ENCODE measurements at places on chromosomes 13 and 19. TPM values are rescaled to one million over a fixed set of nuclear protein-coding genes. Genes with fewer than 3 reads are reported as not detected.

Gene ELF1
- total RNA-seq: 6.7 TPM

Gene LMO7
- 100 TPM for total RNA-seq

Gene TMEM38A
- 1.8 TPM for total RNA-seq

Gene GAPDHS
- not detected for total RNA-seq

Gene POGLUT2
- 18.9 TPM for total RNA-seq

Gene FCAR
- total RNA-seq: 0.95 TPM

Gene ACER1
- not detected for total RNA-seq

Gene ELSPBP1
- total RNA-seq: not detected

Gene ZNF665
- total RNA-seq: not detected

GRCh38 chr19:29401712-29402421, 123.9 kb upstream of the VSTM2B start:
- DNase-seq: peak; percentile 18

DNA sequence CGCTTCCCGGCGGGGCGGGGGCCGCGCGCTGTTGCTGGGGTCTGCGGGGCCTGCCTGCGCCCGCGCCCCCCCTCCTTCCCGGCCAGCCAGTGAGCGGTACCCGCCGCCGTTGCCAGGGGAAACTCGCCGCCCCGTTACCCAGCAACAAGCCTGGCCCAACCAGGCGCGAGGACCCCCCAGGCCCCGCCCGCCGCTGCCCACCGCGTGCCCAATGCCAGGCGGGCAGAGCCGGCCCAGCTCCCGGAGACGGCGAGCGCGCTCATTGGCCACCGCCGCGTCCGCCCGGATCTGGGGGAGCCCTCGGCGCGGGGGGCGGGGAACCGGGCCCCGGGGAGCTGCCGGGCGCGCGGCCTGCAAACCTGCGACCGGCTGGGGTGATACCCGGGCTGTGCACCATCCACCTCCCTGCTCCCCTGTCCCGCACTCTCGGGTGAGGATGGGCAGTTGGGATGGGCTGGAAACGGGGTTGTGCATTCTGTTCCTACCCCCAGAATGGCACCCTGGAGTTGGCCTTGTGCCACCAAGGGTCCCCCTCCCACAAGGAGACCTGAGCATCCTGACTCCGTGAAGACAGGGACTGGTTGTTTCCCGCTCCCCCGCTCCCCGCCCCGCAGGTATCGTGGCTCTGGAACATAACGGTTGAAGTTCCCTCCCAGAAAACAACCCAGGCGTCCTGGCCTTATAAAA, 8.8 kb upstream of the BBC3 start:
- DNase-seq: no peak

- DNase-seq: no peak
Measured at GRCh38 chr13:108193806-108194205, 21.5 kb downstream of the LIG4 start.

- DNase-seq: no peak
Measured at GRCh38 chr13:95361686-95362085, 60.4 kb upstream of the ABCC4 start.

GRCh38 chr13:64709079-64709478, 2521.1 kb downstream of the PCDH9 start:
- no peak for DNase-seq

DNA sequence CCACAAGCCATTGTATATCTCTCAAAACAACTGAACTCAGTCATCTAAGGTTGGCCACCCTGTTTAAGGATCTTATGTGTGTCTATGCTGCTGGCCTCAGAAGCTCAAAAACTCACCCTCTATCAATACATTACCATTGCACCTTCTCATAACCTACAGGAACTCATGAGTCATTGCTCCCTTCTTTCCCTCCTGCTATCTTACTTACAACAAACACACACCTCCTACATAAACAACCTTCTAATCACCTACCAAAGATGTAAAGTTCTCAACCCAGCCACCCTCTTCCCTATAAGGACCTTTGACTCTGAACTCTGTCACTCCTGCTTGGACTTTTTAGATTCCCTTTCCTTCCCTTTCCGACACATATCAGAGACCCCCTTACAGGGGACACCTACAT, 13.3 kb upstream of the ZSCAN4 start:
- DNase-seq: no peak

DNA sequence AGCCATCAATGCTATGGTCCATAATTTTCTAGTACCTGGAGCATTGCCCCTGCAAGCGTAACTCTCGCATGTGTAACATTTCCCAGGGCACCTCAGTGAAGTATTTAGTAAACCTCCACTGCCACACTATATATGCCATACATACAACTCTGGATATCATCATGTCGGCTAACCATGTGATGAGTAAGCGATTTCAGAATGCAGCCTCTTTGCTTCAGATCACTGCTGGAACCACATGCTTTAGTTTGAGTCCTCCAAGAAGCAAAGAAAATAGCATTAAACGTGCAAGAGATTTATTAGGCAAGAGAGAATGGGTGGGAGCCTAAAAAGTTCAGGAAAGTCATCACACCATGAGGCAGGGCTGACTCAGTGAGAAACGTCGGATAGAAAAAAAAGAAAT, 635.6 kb upstream of the SLITRK5 start:
- DNase-seq: no peak

DNA sequence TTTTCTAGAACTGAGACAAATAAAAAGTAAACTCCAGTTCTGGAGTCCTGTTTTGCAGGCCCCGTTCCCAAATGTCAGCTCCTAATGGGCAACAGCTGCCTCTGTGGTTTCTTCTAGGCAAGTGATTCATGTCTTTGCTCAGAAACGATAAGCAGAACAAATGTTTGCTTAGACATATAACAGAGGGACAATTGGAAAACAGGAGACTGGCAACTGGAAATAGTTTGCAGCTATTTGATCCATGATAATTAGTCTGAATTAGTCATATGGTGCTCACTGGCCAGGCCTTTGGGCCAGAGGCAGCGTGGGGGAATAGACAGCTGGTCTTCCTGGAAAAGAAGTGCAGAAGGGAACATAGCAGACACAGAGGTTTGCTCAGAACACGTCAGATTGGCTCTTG, 29.2 kb upstream of the TSHZ3 start:
- peak; percentile 82 for DNase-seq

GRCh38 chr13:39530916-39531315, 72.1 kb downstream of the LHFPL6 start:
- DNase-seq: no peak

DNA sequence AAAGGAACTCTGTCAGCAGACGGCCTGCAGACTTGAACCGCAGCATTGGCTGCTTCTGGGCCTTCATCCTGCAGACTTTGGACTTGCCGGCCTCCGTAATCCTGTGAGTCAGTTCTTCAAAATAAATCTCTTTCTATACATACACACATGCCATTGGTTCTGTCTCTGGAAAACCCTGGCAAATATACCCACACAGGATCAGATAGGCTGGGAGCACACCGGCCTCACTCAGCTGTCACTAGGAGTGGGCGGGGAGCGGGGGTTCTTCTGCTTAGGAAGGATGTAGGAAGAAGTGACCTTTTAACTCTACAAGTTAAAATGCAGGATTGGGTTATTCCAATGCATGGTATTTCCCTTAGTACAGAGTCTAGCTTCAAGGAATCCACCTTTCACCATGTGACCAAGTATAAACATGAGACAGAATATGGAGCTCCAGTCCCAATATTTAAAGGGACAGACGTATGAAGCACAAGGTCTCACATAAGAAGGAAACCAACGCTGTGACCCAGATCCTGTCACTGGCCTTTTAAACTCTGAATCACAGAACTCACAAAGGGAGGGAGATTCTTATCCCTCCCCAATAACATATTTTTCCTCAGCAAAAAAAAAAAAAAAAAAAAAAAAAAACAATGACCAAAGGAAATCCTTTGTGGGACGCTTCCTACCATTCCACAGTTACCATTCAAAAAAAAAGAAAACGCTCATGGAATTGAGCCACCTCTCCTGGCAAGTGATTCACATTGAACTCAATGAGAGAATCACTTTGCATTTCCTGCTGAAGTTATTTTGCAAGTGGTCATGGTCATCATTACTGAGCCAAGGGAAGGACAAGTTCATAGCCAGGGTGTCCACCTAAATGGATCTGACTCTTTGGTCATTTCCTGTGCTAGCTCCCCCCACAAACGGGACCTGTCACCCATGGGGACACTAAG, 352.9 kb downstream of the FOXO1 start:
- no peak for DNase-seq

- DNase-seq: no peak
Measured at GRCh38 chr13:29551214-29551613, 44.3 kb downstream of the SLC7A1 start.

GRCh38 chr19:2477141-2477710, 1.3 kb downstream of the GADD45B start:
- DNase-seq: peak; percentile 31

DNA sequence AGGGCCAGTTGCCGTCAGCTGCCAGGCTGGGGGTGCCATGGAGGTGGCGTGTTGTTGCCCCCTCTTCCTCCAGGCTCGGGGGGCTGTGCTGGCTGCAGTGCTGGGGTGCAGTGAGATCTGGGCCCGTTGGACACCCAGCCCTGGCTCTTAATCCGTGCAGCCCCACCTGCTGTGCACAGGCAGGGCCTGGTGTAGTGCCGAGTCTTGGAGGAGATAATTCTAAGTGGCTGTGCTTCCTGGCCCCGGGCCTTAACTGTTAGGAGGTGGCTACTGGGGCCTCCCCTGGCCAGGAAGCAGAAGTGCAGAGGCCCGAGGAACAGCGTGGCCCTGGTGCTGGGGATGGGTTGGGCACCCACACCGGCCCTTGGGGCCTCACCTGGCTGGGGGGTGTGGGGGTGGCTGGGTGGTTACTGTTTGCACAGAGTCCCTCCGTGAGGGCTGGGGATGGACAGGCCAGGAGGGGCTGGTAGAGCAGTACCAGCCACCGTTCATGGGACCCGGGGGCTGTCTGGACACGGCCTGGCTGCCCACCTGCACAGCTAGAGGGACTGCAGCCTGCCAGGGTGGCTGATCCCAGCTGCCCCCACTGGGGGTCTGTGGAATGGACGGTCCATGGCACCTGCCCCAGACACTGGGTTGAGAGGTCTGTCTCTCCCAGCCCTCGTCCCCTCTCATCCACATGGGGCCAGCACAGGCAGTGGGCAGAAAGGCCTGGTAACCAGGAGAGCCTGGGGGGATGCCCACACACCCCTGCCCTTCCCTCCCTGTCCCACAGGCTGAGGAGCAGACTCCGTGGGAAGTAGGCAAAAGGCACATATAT, 3.3 kb downstream of the GPX4 start:
- DNase-seq: peak; percentile 76

DNA sequence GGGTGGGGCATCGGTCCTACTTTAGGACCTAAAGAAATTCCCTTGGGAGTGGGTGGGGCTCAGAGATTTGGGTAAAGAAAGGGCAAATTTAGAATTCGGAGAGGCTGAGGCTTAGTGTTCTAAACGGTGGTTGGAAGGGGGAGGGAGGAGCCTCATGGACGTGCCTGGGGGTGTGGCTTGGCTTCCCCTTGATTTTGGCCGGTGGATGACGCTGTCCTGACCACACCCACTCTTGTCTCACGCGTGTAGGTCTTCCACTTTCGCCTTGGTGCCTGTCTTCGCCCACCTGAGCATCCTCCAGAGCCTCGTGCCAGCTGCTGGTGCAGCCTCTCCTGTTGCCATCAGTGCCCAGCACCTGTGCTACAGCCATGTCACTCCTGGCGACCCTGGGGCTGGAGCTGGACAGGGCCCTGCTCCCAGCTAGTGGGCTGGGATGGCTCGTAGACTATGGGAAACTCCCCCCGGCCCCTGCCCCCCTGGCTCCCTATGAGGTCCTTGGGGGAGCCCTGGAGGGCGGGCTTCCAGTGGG, 1.2 kb upstream of the NUP62 start:
- no peak for DNase-seq

GRCh38 chr13:29538652-29539040, 56.8 kb downstream of the SLC7A1 start:
- no peak for DNase-seq

DNA sequence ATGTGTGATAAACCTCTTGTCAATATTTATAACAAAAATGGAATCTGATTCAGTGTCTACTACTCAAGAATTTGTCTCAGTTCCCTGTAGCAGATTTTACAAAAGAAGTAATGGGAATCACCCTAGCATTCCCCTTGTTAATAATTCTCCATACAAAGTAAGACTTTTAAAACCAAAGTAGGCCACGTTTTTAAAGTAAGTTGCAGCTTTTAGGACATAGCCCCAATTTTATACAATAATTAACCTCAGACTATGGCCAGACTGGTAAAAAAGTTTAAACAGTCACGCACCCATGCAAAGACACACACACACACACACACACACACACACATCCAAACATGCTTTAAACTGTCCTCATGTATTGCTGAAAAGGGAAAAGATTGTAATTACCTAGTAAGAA, 589.9 kb downstream of the PCDH9 start:
- no peak for DNase-seq

GRCh38 chr13:45310341-45311131, 30.4 kb downstream of the TPT1 start:
- no peak for DNase-seq

- DNase-seq: no peak
Measured at GRCh38 chr13:56515441-56515840, 625.3 kb upstream of the PRR20A start.
